ENCODE measurements at places on chromosomes 1 and 21.

- DNase-seq = no peak
These were observed 63.9 kb downstream of the INAVA start for GRCh38 chr1:200958597-200958996.

- DNase-seq = no peak
These were observed 10.8 kb upstream of the EYA3 start for GRCh38 chr1:28099050-28099769.

- no peak for DNase-seq
These were observed 358.5 kb downstream of the RGS7 start for GRCh38 chr1:240998441-240999015.

GRCh38 chr21:31447505-31447904, 103.4 kb upstream of the TIAM1 start:
- no peak for DNase-seq

- no peak for DNase-seq
These were observed 4.8 kb upstream of the TNN start for GRCh38 chr1:175062858-175063257.

- DNase-seq = no peak
These were observed 31.6 kb downstream of the VWA5B1 start for GRCh38 chr1:20322081-20322824.

Data from NCI-H748 treated with DMSO at 0.1 percent for 48 hours (cell line).